B cell (primary cell): ENCODE measurements at places on chromosomes 2 and 18. TPM values are rescaled to one million over a fixed set of nuclear protein-coding genes. Genes with fewer than 3 reads are reported as not detected.

Gene COL6A3
- 0.10 and 0.22 TPM in 2 replicates for total RNA-seq

Gene INHA
- not detected in 2 replicates for total RNA-seq

GRCh38 chr18:11269257-11269656 lies 119.9 kb upstream of the PIEZO2 start:
- no peak for DNase-seq

DNA sequence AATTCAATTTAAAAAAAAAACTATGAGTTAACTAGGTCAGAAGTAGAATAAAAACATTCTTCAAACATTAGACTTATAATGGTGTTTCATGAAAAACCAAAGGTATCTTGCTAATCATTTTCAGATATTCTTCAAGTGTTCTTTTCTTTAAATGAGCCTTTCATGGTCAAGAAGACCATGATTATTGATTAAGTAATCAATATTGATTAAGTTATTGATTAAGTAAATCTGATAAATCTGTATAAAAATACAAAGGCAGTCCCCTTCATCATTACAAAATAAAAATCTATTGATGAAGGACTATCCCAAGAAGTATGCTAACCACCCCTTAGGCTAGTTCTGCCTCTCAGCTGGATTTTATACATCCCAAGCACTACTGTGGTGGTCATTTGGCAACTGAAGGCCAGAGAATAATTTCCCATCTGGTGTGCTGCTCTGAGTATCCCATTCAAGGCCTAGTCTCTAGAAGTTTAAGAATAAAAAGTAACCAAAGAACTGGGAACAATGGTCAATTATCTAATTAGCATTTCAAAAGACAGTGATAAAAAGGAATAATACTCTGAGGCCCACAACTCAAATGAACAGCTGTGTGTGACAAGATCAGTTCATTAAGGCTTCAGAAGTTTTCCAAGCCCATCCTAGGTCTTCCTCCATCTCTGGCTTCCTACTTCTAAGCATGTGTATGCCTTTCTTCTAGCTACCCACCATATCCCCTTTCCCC lies 63.5 kb downstream of the TCF4 start:
- no peak for DNase-seq

DNA sequence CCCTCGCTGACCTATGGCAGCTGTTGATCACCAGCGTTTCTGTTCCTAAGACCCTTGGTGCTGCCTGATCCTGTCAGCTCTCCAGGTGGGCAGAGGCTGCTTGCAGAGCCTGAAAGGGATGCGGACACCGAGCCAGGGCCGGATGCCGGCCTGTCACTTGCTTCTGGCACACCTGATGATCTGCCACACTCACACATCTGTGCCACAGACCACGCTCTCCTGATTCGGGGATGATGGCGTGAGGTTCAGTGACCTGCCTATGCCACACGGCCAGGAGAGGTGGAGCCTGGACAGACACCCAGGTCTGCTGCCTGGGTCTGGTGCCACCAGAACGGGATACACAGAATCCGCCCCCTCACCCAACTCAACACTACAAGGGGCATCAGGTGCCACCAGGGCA lies 129.4 kb upstream of the GLI2 start:
- DNase-seq = no peak

- no peak for DNase-seq
Observed at GRCh38 chr2:58798676-58799208, 557.6 kb upstream of the FANCL start.

GRCh38 chr2:178109813-178110212 lies 2.4 kb upstream of the RBM45 start:
- DNase-seq = peak; percentile 39

- no peak for DNase-seq
Observed at GRCh38 chr2:227853204-227853629, 18.2 kb upstream of the DAW1 start.

Gene HOXD11
- total RNA-seq = not detected in 2 replicates

Gene TMX3
- total RNA-seq = 72.4 and 73.5 TPM in 2 replicates

GRCh38 chr2:196291873-196292800 lies 120.8 kb upstream of the STK17B start:
- peak; percentile 43 for DNase-seq

DNA sequence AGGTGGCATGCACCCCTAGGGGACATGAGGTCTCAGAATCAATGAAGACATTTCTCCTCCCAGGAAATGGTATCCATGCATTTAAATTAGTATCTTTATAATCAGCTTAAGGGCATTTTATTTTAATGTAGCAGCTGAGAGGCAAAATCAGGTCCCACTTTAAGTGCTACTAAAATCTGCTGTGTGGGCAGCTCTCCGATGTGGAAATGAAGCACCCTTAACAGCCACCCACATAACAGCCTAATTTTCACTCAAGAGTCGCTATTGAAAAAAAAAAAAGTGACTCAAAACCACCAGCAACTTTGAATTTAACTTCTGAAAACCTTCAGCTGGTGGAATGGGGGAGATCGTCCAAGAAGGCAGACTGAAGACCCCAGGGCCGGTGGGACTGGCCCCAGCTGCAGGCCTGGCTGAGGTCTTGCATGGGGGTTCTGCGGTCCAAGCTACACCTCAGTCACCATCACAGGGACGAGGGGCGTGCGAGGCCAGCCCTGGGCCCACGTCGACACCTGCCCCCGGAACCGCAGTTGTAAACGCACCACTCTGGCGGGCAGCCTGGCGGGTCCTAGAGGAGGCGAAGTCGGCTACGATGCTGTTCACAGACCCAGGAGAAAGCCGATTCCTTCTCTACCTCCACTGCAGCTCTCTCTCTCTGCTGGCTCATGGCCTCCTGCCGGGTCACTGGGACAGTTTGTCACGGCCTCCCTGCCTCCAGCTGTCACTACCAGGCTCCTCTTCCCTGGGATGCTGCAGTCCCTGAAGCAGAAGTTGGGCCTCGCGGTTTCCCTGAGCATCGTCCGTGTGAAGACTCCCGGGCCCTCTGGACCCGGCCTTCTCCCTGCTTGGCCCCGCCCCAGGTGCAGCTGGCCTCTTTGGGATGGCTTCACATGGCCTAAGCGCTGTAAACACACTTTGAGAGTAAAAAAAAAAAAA lies 111.9 kb downstream of the KCNF1 start:
- no peak for DNase-seq

GRCh38 chr2:169716238-169716886 lies 17.3 kb upstream of the KLHL23 start:
- no peak for DNase-seq

DNA sequence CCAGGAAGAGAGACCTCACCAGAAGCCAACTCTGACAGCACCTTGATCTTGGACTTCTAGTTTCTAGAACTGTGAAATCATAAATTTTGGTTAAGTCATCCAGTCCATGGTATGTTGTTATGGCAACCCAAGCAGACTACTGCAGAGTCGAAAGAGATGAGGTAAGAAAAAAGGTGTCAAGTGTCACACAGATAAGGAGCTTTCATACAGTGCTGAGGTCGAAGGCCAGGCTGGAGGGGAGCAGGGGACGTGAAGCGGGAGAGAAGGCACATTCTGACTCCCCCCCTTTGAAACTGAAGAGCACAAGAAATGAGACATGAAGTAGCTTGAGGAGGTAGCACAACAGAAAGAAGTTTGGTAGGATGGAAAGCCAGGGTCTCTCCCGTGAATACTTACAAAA lies 110.4 kb downstream of the ALK start:
- DNase-seq = no peak

Gene CIAO1
- 85.4 and 91.2 TPM in 2 replicates for total RNA-seq

GRCh38 chr2:72991980-72992733 lies 74.8 kb downstream of the EMX1 start:
- no peak for DNase-seq

Gene CFAP65
- not detected in 2 replicates for total RNA-seq

Gene SANBR
- total RNA-seq = 6.6 and 7.4 TPM in 2 replicates

DNA sequence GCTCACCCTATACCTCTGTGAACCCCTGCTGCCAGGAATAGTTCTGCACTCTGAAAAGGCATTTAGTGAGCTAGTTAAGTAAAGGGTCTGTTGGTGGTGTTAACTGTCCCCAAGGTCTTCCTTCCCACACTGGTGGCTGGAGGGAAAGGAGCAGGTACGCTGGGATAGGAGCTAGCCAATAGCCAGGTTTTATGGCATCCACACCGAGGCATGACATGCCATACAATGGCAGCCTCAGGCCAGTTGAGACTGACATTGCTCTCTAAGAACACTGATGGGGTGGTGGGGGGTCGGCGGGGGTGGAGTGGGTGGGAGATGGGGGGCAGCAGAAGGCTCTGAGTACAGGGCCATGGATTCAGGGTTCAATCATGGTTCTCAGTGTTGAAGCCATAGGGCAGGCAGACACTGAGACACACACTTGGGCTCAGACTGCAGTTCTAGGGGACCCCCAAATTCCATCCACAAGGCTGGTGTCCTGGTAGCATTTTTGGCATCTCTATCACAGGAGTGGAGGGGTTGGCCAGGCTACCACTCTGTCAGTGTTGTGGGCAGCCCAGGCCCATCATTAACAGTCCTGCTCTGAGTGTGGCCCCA lies 136.0 kb downstream of the CTIF start:
- no peak for DNase-seq

GRCh38 chr18:10286580-10287150 lies 167.8 kb upstream of the APCDD1 start:
- no peak for DNase-seq
